Spleen (tissue), 13 donors: ENCODE measurements at places on chromosomes 16 and 17. TPM values are rescaled to one million over a fixed set of nuclear protein-coding genes. Genes with fewer than 3 reads are reported as not detected.
A peak's percentile ranks its signal among the peaks of the same experiment; 100 is the strongest.

DNA sequence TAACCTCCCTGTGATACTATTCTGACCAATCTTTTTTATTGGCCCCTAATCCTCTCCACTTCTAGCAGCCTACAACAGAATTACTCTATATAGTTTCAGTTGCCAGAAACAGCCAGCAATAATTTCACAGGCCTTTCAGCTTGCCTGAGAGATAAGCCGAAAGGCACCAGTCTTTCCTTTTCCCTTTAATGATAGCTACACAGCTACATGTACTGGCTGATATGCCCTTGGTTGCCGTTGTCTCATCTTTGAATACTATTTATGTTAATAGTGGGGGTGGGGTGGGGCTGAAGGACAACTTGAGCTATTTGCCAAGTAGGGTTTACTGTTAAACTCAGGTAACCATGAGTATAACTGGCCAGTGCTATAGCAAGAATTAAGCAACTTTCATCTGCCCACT lies 35.8 kb upstream of the RASL10B start:
- no peak for DNase-seq

DNA sequence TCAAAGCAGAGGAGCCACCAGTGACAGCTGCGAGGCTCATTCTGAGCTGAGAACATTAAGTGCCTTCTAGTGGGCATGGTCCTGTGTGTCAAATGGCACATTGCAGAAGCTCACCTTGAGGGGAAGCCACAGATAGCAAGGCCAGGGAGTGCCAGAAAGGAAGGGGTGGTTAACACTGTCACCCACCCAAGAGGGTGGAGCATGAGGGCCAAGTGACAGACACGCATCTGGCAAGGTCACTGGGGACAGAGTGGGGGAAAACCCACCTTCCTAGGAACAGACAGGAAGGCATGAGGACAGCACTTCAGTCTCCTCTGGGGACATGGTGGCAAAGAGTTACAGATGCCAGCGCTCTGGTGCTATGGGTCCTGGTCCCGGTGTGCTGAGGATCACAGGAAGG lies 22.1 kb downstream of the NUBP1 start:
- no peak for DNase-seq

DNA sequence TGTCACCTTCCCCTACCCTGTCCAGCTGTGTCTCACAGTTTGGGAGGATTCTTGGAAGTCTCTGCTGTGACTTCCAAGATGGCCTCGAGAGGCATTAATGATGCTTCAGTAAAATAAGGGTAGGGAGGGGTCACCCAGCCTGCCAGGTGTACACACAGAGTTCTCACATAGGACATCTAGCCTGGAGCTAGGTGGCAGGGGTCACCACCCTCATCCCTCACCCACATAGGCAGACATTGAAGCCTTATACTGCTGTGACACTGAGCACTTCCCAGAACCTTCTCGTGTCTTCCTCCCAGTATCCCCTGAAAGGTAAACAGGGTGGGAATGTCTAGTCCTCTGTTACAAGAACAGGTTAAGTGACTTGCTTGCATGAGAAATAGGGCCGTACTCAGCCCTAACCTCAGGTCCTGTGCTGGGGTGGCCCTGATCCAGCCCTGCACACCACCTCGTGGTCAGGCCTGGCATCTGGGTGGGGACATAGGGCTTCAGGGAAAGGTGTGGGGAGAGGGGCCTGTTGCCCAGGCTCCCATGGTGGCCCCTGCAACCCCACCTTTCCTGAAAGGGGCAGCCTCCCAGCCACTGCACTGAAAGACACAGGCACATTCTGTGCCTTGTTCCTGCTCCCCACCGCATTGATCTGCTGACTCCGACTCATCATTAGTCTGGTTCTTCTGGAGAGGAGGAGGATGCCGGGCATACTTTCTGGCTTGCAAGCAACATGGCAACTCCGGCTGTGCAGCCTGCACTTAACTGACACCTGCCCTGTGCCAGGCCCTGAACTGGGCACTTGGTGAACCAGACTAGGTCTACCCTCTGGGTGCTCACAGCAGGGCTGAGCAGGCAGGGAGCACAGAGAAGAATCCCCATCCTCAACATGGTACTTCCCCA lies 3.6 kb upstream of the MMP15 start:
- peak; percentile 54 for DNase-seq

- DNase-seq, result no peak
These were observed 2.1 kb upstream of the SLC2A4 start for GRCh38 chr17:7279448-7279847.

- DNase-seq, result no peak
These were observed 85.7 kb downstream of the CDYL2 start for GRCh38 chr16:80718480-80719220.

NKD1 gene
- polyA plus RNA-seq, result 0.38 TPM

DNA sequence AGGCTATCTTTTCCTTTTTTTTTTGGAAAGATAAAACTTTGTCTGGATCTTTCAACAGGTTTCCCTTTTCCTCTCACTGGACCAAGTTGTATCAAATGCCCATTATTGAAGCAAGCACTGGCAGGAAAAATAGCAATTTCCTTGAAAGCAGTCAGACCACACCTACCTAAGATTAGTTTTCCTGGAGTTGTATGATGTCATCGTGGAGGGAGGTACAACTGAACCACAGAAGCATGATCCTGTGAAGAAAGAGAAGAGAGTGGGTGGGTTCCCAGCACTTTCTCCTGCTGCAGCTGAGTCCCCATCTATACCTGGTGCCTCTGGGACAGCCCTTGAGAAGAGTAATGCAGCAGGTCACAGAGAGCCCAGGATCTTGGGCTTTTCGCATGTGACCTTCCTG lies 63.6 kb upstream of the ERCC4 start:
- DNase-seq, result no peak

GRCh38 chr16:67149276-67150046 lies 1.3 kb downstream of the B3GNT9 start:
- peak; percentile 70 for DNase-seq

DNA sequence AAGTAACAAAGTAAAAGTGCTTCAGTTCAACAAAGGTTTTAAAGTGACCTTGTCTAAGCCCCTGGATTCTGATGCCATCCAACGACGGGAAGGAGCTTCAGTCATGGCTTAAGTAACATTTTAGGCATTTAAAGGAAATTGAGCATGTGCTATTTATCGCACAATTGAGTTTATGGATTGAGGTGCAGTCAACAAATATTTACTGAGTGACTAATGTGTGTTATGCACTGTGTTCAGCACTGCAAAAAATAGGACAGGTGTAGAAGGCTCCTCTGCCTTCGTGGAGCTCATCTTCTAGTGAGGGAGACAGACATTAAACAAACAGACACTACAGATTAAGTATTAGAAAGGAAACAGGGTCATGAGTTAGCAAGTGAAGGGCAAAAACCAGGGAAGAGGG lies 12.5 kb downstream of the TMIGD1 start:
- no peak for DNase-seq

GPR179 gene
- 0.03 TPM for polyA plus RNA-seq
